ENCODE measurements at places on chromosomes 5 and 9.

- DNase-seq, result no peak
These were observed 21.0 kb upstream of the HEMGN start for GRCh38 chr9:97958812-97959511.

DNA sequence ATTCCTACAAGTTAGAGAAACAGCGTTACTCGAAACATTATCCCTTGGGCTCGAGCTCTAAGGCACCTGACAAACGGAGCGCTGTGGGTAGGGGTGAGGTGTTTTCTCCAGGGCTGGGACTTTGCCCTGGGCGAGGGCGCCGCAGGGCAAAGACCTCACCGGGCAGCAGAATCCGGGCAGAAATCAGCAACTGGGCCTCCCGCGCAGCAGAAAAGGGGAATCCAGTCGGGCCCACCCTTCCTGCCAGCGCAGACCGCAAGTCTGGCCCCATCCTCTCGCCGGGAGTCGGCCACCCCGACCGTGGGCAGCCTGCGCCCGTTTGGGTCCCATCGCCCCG is 430 bp upstream of the MSH3 start:
- DNase-seq, result peak; percentile 2

GRCh38 chr5:90542827-90543519 is 13.6 kb upstream of the LYSMD3 start:
- no peak for DNase-seq

- no peak for DNase-seq
These were observed 92.7 kb downstream of the SV2C start for GRCh38 chr5:76175821-76176403.

DNA sequence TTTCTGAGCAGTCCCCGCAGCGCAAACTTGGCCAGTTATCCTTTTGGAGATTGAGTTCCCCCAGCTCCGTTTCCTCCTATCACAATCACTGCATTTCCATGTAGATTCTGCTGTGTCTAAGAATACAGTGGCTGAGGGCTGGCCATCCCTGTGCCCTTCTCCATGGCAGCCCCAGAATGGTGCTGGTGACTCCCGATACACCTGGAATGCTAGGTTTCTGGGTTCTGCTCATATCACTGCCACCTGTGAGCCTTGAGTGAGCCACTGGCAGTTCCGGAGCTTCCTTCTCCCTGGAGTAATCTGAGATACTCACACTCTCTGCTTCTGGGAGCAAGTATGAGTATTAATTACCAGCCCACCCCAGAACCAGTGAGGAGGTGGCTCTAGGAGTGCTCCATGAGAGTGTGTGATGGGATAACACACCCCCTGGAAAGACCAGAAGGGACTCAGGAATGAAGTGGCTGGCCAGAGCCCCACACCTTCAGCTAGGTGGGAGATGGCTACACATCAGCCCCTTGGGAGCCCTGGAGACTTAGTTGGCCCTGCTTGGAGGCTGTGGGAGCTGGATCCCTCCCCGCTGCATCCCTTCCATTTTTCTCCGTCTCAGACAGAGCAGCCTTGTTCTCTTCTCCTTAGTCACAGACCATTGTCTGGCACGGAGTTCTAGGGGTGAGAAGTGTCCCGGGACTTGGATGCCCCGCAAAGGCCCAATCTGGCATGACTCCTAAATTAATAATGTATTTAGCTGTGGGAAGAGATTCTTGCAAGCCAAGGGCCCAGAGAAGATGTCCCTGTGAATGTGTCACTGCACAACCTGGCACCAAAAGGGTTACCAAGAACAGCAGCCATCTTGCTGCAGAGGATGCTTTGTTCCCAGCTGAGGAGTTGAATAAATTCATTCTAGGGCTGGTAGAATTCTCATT is 4.9 kb downstream of the PCDHGC5 start:
- DNase-seq, result no peak

- peak; percentile 63 for DNase-seq
These were observed 143.6 kb downstream of the BNC2 start for GRCh38 chr9:16726718-16727451.

All from NCI-H2171 treated with DMSO at 0.1 percent for 48 hours (cell line).